ENCODE measurements at places on chromosomes 5 and 9. TPM values are rescaled to one million over a fixed set of nuclear protein-coding genes. Genes with fewer than 3 reads are reported as not detected.

- ATAC-seq = no peak
Observed at GRCh38 chr9:89036383-89036782, 45.1 kb downstream of the S1PR3 start.

DNA sequence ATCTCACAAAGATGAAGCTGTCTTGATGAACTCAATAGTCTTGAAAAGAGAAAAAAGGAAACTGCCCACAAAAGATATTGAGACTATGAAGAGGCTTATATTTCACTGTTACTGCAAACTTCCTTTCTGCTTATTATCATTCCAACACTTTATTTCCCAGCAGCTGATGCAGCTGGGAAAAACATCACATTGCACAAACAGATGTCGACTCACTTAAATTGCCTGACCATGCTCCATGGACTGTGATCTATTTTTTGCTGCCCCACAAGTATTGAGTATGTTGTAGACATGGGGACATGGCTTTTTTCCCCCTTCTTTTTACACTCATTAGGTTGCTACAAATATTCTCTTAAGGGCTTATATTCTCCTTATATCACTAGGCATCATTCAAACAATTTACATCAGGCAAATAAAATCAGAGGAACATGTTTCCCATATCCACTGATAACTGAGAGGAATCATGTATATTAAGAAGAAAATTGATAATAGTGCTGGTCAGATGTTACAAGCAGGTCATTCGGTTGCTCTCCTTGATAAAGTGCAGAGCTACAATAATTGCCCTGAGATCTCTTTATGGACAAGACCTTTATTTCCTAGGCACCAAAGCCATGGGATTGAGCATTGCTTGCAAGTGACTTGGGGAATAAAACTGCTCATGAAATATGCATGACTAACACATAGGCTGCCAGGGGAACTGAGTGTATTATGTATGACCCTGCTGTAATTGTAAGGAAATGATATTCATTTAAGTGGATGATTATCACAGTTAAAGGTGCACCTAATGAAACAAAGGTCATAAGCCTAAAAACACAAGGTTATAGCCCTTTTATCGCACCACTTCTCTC lies 509.9 kb downstream of the ZNF608 start:
- no peak for ATAC-seq

- no peak for ATAC-seq
Observed at GRCh38 chr9:34246453-34246852, 67.6 kb downstream of the UBAP1 start.

- no peak for ATAC-seq
Observed at GRCh38 chr9:96071815-96072124, 196.3 kb downstream of the ERCC6L2 start.

DNA sequence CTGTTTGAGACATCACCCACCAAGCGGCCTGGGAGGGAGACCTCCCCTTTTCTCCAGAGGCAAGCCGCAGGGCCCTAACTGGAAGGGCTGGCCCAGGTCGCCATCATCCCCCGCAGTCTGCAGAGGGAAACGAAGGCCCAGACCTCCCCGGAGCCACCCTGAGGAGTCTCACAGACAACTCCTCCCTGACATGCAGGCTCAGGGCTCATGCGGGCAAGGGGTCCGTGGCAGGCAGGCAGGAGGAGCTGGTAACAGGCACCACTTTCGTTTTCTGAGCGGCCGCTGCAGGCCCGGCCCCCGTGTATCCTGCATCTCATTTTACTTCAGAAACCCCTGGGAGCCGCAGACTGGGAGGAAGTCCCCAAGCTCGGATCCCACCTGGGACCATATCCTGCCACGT lies 192.0 kb upstream of the PPP1R26 start:
- no peak for ATAC-seq

- ATAC-seq = no peak
Observed at GRCh38 chr5:69504036-69504435, 11.4 kb downstream of the OCLN start.

GRCh38 chr9:95783426-95783975 lies 92.0 kb upstream of the ERCC6L2 start:
- no peak for ATAC-seq

- no peak for ATAC-seq
Observed at GRCh38 chr5:78449103-78449502, 88.7 kb downstream of the SCAMP1 start.

- ATAC-seq = no peak
Observed at GRCh38 chr5:135609981-135610380, 31.2 kb upstream of the CXCL14 start.

DNA sequence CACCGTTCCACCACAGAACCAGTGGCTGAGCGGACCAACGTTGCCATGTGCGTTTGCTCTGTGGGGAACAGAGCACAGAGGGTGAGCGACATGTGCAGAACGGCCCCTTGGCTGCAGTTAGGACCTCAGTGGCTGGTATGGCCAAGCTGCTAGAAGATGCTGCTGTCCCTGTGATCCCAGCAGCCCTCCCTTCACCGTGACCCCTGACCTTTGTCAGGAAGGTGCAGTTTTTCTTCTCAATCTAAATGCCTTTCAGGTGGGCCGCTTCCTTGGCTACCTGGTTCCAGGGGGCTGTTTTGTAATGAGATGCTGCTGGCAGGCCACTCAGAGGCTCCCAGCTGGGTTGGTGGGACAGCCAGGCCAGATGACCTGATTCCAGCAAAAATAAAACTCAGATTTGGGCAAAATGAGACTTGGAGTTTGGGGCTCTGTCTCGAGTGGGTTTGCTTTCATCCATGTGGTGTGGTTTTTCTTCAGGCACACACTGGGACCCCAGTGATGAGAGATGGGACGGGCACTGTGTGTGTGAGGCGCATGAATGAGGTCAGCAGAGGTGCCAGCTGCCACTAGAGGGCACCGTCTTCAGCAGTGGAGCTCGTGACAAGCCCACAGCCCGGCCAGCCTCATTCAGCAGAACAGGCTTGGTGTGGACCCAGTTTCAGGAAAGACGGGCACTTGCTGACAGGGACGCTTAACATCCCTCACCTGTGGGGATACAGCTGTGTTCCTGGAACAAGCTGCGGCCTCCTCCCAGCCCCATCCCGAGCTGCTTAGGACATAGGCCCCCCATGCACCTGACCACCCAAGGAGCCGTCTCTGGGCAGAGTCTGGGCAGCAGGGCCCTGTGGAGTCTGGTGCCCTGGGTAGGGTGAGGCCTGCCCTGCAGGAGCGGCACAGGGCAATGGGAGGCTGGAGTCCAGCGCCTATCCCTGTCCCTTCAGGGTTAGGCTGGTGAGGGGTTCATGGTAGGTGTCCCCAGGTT lies 4.1 kb downstream of the MRPS2 start:
- peak; percentile 18 for ATAC-seq

- no peak for ATAC-seq
Observed at GRCh38 chr9:8417341-8417740, 617.8 kb upstream of the DMAC1 start.

DNA sequence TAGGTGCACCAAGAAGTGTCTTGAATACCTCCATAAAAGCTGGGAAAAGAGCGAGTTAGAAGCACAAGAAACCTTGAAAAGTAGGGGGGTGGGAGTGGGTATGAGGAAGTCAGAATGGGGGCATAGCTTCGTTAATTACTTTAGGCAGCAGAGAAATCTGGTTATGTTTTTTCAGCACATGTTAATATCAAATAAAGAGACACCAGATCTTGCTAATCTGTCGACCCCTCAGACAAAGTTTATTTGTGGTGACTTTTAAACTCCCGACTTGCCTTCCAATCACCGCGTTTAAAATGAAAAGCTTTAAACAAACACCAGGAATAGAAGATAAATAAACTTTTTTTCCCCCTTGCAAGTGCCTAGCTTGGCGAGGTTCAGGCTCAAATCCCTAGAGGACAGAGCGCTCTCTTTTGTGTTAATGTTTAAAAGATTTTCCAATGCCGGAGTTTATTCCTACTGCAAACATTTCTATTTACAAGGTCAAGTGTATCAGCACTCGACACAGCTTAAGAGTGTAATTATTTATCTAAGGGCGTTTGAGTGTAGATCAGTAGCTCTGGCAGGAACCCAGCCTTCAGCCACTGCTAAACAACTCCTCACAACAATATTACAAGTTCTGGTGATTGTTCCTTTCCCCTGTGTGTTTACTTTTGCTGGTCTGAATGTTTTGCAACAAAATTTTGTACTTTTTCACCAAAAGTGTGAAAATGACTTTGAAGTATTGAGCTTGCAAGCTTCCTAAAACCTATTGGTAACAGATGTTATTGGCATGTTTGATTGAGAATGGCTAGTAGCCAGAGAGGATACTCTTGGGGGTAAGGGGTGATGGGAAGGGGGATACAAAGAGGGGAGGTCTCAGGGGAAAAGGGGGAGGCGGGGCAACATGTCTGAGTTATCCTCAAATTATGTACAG lies 3.8 kb downstream of the GAS1 start:
- no peak for ATAC-seq

DNA sequence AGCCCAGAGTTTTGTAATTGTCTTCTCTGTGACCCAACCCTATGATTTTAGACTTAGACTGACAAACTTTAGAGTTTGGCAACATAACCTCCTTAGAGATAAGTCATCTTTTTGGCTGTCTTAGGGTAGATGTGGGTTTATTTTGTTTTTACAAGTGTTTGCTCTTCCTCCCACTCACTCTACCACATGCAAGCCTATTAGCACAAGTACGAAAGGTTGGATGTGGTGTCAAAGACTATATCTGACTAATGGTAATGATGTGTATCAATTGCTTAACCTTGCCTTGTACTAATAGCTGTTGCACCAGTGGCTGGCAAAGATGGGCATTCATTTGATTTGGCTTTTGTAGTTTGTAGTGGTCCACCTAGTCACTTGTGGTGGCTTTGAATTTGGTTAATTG lies 46.5 kb downstream of the SLC25A46 start:
- no peak for ATAC-seq

- no peak for ATAC-seq
Observed at GRCh38 chr5:73376618-73377170, 71.9 kb downstream of the FOXD1 start.

DNA sequence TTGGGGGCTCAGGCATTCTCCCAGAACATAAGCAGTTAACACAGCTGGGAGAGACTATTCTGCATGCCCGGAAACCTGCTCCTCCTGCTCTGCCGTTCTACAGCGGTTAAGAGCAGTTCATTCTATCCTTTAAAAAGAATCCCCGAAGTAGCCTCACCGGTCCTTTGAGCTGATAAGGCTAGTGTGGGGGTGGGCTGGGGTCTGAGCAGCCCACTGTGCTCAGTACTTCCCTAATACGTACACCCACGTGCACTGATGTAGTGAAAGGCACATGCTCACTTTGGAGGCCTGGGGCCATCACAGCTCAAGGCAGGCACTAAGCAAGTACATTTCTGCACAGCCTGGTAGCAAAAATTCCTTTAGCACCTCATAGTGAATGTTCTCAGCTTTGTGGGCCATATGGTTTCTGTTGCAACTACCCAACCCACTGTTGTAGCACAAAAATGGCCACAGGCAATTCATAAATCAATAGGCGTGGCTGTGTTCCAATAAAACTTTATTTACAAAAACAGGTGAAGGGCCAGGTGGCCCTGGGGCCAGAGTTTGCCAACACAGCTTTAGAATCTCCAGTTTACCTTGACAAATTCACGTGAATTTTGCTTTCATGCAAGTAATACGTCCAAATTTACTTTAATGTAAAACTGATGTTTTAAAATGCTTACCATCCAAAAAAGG lies 136.4 kb downstream of the ZNF354C start:
- no peak for ATAC-seq

GRCh38 chr9:131559421-131560000 lies 14.2 kb downstream of the PRRT1B start:
- no peak for ATAC-seq

- ATAC-seq = peak; percentile 99
Observed at GRCh38 chr9:73219985-73220626, 68.4 kb downstream of the ANXA1 start.

DNA sequence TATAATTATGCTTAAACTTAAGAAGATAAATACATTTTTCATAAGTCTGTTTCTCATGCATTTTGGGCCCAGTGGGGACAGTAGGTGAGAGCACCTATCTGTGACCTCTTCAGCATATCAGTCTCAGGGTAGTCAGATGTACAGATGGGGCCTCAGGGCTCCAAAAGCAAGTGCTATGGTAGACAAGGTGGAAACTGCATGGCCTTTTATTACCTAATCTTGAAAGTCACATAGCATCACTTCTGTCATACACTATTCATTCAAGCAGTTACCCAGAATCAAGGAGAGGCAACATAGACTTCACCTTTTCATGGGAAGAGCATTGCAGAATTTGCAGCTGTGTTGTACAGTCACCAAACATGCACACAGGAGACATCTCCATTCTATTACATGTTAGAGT lies 94.8 kb downstream of the SV2C start:
- ATAC-seq = no peak

DNA sequence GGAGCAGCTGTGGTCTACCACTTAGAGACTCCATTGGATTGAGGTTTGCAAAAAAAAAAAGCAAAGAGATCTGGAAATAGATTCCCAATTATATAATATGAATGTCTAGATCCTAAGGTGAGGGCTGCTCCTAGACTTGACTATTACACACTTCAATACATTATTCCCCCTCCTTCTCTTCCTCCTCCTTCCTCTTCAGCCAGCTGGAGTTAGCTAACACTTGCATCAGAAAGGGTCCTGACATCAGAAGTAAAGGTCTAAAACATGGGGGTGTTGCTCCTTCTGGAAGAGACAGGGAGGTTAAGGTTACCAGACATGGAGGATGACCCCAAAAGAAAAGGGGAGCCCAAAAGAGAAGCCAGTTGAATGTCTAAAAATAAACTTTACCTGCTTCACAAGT lies 12.9 kb upstream of the NR3C1 start:
- no peak for ATAC-seq

DNA sequence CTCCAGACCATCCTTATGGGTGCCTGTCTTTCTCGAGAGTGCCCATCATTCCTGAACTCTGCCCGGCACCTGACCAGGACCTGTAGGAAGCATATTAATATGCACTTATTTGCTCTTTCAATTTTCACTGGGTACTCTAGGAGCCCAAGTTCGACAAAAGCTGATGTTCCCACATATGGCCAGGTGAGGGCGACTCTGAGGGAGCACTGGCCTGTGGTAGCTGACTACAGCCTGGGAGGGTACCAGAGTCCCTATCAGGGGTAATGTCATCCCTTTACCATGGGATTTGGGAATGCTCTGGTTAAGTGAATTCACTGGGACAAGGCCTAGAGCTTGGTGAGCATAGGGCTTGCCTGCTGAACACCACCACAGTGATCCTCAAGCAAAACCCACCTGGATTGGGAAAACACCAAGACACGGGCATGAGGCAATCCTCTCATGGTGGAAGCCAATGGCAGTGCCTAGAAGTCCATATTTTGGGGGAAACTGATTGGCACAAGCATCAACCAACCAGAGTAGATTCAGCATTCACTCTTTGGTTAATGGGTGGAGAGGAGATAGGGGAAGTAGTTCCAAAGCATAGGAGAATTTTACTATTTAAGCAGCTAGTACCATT lies 112.2 kb downstream of the MTX3 start:
- ATAC-seq = peak; percentile 33

ADAMTS12 gene
- total RNA-seq = 0.52 TPM

HTR4 gene
- total RNA-seq = 0.08 TPM

ROR2 gene
- total RNA-seq = 2.5 TPM

CTXN3 gene
- total RNA-seq = 0.24 TPM

RASGEF1C gene
- total RNA-seq = not detected

SEMA6A gene
- total RNA-seq = 6.1 TPM

FBP1 gene
- total RNA-seq = 1.2 TPM

PHYKPL gene
- 26.8 TPM for total RNA-seq
